ENCODE measurements at places on chromosomes 12 and 14.

- DNase-seq: no peak
Measured at GRCh38 chr14:29278301-29279263, 512.0 kb downstream of the FOXG1 start.

DNA sequence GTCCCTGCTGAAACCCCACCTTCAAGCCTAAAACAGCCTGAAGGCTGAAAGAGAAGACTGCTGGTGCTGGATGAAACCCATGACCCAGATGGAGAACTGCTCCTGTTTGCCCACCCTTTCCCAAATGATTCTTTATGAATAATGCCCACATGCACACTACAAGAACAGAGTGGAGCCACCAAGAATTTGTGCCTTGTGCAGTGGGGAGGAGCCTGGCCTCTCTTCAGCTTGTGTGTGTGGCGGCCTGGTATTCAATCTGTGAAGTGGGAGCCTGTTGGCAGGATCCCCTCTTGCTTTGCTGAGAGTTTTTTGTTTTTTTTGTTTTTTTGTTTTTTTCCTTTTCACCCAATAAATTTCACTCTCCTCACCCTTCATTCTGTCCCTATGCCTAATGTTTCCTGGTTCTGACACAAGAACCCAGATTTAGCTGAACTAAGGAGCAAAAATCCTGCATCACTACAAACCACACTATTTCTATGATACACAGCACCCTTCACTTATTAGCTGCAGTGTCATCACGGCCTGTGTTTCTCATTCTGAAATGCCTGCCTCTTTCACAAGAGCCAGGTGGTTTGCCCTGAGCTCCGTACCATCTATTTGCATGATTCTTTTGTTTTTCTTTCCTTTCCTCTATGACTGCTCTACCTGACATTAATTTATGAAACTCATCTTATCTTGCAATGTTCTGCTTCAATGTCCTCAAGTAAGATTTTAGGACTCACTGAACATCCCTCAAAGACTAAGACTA lies 585.5 kb upstream of the ATXN7L3B start:
- no peak for DNase-seq

DNA sequence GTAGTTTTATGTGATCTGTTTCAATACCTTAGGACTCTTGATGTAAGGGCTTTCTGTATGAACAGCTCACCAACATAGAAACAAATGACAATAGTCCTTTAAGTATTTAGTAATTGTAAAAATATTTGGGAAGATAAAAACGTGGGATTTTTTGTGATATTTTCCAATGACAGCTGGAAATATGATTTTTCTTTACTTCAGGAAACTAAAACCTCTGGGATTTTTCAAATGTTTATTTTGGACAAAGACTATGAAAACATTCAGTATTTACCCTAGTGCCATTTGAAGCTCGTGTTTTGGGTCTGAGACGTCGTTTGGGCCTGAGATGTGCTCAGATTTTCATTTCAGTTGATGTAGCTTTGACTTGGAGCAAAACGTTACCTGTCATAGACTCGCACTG lies 240.0 kb downstream of the BMP4 start:
- no peak for DNase-seq

- DNase-seq: no peak
Measured at GRCh38 chr14:105399466-105399775, 1.1 kb downstream of the TEX22 start.

DNA sequence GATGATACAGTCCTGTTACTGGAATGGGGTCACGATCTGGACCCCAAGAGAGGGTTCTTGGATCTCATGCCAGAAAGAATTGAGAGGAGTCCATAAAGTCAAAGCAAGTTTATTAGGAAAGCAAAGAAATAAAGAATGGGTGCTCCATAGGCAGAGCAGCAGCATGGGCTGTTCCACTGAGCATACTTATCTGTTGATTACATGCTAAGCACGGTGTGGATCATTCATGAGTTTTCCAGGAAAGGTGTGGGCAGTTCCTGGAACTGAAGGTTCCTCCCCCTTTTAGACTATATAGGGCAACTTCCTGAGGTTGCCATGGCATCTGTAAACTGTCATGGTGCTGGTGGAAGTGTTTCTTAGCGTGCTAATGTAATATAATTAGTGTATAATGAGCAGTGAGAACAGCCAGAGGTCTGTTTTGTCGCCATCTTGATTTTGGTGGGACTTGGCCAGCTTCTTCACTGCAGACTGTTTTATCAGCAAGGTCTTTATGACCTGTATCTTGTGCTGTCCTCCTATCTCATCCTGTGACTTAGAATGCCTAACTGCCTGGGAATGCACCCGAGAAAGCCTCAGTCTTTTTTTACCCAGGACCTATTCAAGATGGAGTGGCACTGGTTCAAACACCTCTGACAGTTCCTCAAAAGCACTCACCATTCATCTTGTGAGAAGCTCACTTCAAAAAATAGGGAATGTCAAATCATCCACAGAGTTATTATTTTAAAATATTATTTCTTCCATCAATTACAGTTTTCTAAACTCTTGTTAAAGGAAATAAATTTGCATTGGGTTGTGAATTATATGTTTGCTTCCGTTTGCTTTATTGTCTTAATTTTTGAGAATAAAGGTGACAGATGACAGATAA lies 1358.8 kb upstream of the TMEM132C start:
- DNase-seq: no peak

GRCh38 chr12:69601962-69602685 lies 8.6 kb downstream of the LRRC10 start:
- no peak for DNase-seq

DNA sequence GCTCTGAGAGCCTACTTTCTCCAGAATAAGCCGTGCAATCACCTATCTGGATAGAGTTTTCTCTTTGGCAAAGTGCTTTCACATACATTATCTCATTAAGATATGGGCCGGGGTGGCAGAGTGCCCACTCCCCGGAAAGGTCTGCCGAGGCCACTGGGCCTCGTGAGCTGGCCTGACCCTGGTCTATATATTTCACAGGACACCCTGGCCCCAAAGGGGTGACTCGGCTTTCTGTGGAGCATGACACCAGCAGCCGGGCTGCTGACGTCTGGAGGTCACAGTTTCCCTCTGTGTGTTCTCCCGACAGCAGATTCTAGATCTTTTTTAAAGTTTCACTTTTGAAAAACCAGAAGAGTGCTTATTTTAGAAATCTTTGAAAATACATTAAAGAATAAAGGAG lies 27.9 kb upstream of the ATP2A2 start:
- DNase-seq: no peak

GRCh38 chr12:127268213-127268612 lies 998.8 kb upstream of the TMEM132C start:
- no peak for DNase-seq

GRCh38 chr12:68139941-68140340 lies 19.6 kb downstream of the IFNG start:
- DNase-seq: no peak

GRCh38 chr14:40757376-40757950 lies 849.2 kb upstream of the LRFN5 start:
- no peak for DNase-seq

- DNase-seq: no peak
Measured at GRCh38 chr14:85296456-85297210, 233.3 kb upstream of the FLRT2 start.

GRCh38 chr12:121576851-121577391 lies 3.9 kb downstream of the KDM2B start:
- no peak for DNase-seq

DNA sequence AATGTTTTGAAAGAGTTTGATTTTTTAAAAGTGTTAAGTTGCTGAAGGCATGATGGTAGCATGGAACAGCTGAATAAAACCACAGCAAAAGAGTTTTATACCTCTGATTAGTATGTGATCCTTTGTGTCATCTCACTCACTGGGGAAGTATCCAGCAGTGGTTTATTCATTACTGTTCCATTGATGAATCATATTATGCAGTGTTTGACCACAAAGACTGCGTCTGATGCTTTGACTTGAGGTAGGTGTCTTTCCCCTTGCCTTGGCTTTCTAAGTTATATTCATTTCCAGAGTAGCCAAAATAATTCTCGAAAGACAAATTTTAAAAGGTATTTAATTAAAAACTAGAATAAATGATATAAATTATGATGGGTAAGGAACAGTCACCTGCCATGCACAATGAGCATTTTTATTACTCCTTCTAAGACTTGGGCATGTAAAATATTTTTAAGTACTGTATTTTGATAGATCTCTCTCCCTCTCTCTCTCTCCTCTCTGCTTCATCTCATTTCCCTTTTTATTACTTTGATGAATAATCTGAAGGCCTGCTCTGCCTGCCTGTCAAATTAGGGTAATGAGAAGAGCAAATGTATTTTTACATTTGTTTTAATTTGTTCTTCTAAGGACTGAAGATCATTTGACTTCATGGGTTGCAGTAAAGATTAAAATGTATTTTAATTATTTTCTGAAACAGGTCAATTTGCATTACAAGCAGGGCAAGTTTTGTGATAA lies 164.9 kb downstream of the NAV3 start:
- DNase-seq: no peak

DNA sequence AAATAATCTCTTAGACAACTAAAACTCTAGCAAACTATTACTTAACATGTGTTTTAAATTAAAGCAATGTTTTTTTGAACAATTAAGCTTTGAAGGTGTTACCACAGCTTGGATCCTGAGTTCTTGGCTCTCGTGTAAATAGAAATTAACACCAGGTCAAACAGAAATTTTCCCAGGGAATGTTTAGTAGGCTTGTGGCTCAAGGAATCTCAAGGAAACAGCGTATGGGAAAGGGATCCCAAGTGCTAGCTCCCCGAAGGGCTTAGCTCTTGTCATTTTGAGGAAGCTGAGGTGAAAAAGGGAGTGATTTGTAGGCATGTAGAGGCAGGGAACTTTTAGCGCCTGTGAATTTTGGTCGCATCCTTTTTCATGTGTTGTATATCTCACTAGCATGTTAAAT lies 11.4 kb downstream of the KNTC1 start:
- no peak for DNase-seq

GRCh38 chr14:76829013-76829365 lies 2.8 kb downstream of the LRRC74A start:
- no peak for DNase-seq

- no peak for DNase-seq
Measured at GRCh38 chr12:8680533-8680932, 17.3 kb upstream of the RIMKLB start.

GRCh38 chr12:116601933-116602810 lies 43.0 kb downstream of the MAP1LC3B2 start:
- DNase-seq: no peak

GRCh38 chr14:52413729-52414408 lies 99.8 kb downstream of the PTGER2 start:
- no peak for DNase-seq

GRCh38 chr14:99136047-99136400 lies 136.0 kb downstream of the BCL11B start:
- DNase-seq: no peak

DNA sequence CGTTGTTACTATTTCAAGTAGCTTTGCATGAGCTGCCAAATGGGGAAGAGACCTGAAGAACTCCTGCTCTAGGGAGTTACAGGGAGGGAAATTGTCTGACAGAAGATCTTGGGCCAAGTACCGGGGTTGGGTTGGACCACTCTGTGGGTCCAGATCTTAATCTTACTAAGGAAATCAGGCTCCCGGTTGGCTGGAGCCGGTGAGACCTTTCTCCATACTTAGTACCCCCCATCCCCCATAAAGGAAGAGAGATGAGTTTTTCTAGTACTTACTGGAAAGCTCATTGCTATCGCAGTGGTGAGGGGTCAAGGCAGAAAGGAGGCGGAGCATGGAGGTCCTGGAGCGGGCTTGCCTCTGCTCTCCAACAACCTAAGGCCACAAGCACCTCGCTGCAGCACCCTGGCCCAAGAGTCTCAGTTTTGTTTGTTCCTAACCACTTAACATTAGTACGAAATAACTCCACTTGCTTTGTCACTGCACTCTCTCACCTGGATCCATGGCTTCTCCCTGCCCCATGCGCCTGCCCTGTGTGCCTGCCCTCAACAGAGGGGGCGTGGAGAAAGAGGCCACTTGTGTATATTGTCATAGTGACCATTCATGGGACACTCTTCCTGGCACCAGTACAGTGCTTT lies 6.8 kb upstream of the UNC119B start:
- DNase-seq: no peak

DNA sequence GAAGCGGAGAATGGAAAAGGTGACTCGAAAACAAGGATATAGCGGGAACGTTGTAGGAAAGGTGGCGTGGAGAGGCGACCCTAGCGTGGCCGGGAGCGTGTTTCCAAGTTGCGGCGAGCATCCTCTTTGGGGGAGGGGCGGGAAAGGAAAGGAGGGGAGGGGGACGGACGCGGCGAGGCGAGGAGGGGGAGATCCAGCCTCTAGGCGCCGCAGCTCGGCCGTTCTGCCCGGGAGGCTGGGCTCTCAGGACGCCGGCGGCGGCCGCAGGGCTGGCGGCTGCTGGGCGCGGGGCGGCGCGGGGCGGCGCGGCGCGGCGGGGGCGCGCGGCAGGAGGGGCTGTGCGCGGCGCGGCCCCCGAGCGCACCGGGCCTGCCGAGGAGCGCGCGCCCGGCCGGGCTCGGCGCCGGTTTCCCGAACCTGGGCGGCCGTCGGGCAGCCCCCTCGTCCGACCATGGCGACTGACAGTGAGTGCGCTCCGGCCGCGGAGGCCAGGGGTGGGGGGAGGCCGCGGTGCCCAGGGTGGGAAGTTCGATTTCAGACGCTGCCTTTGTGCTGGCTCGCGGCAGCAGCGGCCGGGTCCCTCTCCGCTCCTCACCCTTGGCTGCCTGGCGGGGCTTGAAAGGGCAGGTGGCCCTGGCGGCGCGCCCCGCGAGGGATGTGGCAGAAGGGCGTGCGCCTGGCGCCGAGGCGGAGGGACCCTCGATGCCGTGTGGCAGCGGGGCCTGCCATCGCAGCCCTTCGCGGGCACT lies 50.3 kb downstream of the SNAPC1 start:
- no peak for DNase-seq

- no peak for DNase-seq
Measured at GRCh38 chr12:105167346-105167745, 59.8 kb downstream of the WASHC4 start.

DNA sequence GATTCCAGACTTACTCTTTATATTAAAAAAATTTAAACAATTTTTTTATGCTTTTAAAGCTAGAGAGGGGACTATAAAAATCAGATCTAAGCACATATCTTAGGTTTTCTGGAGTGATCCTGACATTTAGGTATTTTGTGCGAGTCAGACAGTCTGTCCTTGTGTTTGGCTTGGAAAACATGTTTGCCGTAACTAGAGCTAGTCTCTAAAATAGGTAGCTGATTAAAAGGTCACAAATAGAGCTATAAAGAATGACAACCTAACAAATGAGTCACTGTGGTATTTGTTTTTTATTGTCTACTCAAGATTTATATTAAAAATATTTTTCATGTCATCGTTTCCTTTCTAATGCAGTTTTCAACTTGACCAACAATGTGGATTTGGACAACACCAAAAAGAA lies 73.4 kb downstream of the MNAT1 start:
- DNase-seq: no peak

GRCh38 chr14:56805201-56805991 lies 4.9 kb downstream of the OTX2 start:
- no peak for DNase-seq

Measured in esophagus squamous epithelium (tissue), 5 donors.